ENCODE measurements at places on chromosomes 7 and 10. TPM values are rescaled to one million over a fixed set of nuclear protein-coding genes. Genes with fewer than 3 reads are reported as not detected.

GRCh38 chr10:52875336-52875735 lies 102.8 kb upstream of the MBL2 start:
- DNase-seq = no peak

- DNase-seq = no peak
Observed at GRCh38 chr10:27072436-27073114, 27.7 kb downstream of the ANKRD26 start.

DNA sequence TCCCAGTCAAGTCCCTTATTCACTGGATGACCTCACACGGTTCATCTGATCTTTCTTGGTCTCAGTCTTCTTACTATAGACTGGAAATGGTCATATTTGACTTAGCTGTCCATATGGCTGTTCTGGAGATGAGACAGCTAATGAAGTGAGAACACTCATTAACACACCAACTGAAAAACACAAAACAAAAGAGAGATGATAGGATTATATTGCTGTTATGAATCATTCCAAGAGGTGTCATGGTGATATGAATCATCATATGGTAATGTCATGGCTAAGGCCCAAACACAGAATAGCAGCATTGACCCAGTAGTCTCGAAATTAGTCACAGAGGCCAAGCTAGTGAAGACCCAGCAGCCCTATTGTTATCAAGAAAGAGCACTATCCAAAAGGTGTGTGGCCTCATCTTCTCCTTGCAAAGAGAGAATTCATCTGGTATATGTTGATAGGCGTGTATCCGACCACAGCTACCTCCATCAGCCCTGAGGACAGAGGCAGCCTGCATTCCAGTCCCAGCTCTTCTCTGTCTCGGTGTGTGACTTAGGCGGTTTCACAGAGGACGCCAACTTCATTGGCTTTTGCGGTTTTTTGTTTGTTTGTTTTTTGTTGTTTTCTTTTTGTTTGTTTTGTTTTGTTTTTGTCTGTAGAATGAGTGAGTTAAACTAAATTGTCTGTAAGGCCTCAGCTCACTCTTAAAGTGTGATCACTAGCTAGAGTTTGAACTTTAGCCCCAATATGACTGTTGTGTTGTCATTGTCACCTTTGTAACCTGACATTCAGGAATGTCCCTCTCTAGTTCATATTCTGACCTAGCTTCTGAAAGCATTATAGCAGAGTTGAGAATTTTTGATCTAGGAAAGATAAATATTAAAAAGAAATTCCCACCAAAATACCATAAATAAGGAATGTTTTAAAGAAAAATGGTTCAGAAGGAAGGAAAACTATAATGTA lies 97.4 kb upstream of the PDCD4 start:
- DNase-seq = peak; percentile 64

- no peak for DNase-seq
Observed at GRCh38 chr10:75021379-75022249, 89.8 kb upstream of the SAMD8 start.

- DNase-seq = no peak
Observed at GRCh38 chr7:122584676-122585251, 114.2 kb downstream of the RNF133 start.

- DNase-seq = no peak
Observed at GRCh38 chr7:12866207-12866606, 178.8 kb downstream of the ARL4A start.

DNA sequence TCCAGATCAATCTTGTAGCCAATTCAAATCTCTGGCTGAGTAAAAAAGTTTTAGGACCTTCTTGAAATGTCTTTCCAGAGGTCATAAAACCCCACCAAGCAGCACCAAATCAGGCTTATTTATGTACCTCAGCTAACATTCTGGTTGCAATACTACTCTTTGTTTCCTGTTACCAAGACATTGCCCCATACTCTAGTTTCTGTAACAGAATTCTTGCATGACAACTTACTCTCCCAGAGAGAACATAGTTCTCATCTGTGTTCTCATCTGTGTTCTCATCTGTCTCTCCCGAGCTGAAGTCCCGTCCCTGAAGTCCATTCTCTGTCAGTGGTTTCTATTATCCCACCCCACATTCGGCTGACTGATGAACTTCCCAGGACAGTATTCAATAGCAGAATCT lies 1285.1 kb downstream of the XPNPEP1 start:
- no peak for DNase-seq

DNA sequence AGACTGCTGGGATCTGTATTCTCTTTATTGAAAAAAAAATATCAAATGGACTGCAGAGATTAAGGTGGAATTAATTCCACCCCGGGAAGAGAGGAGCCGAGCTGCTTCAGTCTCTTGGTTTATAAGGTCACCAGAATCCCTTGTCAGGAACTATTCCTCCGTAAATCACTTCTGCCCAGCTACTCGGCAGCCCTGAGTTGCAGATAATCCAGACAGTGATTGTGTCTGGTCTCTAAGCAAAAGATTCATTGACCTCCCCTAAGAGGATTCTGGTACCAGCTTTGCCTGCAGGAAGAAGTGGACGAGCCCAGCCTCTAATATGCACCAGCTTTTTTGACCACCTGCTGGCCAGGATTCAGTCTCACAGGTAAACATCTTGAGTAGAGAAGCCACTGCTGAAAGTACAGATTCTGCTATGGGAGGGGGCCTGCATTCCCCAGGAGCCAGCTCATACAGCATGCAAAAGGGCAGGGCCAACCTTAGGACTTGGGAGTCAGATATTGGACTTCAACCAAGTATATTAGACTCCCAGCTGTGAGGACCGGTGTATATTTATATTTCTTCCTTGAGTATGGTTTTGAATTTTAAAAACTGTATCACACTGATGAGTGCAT lies 27.1 kb upstream of the PLXNA4 start:
- DNase-seq = no peak

DNA sequence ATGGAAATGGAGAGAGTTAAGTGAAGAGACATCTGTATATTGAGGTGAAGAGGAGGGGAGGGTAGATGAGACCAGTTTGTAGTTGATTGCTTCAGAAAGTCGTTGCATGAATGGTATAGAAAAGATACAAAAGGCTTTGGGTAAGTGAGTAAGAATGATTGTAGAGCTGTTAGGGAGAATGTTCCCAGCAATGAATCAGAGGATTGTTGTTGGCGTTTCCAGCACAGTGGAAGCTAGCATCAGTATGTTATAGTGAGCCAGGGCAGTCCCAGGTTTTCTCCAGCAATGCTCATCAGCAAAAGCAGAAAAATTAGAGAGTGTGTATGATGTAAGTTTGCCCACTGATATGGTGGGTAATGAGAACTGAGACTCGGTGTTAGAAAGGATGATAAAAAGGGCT lies 15.4 kb upstream of the CDK6 start:
- no peak for DNase-seq

Gene RNLS
- 3.8 TPM for total RNA-seq

Gene HECTD2
- total RNA-seq = 6.0 TPM

Gene HOGA1
- total RNA-seq = not detected

Gene ARHGEF5
- total RNA-seq = 11.4 TPM
